ENCODE measurements at places on chromosomes 7 and 10.

DNA sequence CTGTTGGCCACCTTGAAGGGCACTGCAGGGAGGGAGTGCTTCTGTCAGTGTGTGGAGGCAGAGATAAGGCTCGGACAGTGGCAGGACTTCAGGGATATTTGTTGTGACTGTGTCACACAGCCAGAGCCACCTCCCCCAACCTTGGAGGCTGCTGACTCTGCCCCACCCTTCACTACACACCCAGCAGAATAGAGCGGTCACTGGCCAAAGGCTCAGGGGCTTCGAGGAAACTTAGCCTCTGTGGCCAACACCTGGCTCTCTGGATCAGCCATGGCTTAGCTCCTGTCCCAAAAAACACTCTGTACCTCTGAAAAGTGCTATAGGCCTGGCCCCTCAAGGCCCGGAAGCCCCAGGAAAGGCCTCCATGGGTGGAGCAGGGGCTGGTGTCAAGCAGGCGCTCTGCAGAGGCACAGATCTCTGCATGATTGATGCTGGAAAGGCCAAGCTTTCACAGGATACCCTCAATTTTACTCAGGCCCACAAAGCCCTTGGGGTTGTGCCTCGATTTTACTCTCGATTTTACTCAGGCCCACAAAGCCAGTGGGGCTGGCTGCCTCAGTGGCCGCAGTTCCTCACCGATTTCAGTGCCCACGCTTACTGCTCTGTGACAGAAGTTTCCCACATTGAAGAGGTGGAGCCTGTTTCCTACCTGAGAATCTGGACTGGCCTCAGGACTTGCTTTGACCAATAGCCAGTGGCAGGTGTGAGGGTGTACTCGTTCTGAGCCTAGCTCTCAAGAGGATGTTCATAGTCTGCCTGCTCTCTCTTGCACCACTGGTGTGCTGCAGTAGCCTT is 113.2 kb upstream of the GPR26 start:
- DNase-seq: no peak

GRCh38 chr7:120043250-120043649 is 229.7 kb upstream of the KCND2 start:
- DNase-seq: no peak

GRCh38 chr10:90779548-90779947 is 78.3 kb downstream of the HTR7 start:
- no peak for DNase-seq

DNA sequence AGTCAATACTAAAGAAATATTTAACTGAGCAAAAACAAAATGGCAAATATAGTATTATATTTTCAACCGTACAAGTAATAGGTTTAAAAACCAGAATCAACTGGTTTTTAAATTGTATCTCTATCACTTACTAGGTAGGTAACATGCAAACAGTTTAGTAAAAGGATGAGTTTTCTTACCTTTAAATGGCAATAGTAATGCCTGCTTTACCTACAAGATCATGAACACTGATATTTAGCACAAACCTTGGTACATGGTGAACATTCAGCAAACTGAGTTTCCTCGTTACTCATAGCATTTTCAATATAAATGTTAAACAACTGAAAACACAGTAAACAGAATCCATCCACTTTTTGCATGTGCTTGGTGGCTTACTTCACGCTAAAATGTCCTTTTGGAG is 389.1 kb downstream of the PARD3 start:
- DNase-seq: no peak

DNA sequence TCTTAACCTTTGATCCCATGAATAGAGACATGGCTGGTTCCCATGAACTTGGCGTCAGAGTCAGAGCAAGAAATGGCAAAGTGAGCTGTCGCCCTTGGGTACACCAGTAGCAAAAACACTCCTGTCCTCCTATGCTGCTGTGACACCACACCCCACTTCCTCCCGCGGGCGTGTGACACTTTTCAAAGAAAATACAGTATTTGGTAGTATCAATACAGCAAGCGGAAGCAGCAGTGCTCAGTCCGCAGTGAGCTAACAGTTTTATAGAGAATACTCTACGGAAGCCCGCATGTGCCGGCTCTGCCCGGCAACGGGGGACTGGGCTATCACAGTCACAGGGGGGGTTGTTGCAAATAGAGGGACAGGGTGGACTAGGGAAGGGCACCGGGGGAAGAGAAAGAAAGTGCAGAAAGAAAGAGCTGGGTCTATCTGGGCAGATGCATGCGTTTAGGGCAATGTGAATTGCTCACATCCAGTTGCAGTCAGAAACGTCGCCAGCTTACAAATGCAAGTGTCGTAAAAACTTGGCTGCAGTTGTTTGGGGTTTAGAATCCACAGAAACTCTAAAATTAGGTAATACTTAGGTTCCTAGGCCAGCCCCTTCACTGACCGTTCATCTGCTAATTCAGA is 49.8 kb downstream of the PRKCQ start:
- peak; percentile 56 for DNase-seq

DNA sequence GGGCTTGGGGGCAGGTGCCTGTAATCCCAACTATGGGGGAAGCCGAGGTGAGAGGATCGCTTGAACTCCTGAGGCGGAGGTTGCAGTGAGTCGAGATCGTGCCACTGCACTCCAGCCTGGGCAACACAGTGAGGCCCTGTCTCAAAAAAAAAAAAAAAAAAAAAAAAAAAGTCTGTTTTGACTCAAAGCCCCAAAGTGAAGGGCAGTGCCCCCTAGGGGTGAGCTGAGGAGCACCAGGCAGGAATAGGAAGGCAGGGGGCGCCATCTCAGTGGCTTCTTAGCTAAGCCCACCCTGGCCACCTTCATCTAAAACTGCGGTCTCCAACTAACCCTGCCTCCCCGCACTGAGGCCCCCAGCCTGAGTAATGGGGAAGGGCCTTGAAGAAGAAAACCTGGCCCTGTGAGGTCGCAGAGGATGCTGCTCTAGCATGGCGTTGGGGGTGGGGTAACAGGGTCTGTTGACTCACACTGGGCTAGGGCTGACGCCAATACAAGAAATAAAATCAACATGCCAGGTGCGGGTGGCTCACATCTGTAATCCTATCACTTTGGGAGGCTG is 9.8 kb downstream of the PODXL start:
- DNase-seq: peak; percentile 17

GRCh38 chr10:91683975-91684374 is 51.1 kb upstream of the PPP1R3C start:
- no peak for DNase-seq

DNA sequence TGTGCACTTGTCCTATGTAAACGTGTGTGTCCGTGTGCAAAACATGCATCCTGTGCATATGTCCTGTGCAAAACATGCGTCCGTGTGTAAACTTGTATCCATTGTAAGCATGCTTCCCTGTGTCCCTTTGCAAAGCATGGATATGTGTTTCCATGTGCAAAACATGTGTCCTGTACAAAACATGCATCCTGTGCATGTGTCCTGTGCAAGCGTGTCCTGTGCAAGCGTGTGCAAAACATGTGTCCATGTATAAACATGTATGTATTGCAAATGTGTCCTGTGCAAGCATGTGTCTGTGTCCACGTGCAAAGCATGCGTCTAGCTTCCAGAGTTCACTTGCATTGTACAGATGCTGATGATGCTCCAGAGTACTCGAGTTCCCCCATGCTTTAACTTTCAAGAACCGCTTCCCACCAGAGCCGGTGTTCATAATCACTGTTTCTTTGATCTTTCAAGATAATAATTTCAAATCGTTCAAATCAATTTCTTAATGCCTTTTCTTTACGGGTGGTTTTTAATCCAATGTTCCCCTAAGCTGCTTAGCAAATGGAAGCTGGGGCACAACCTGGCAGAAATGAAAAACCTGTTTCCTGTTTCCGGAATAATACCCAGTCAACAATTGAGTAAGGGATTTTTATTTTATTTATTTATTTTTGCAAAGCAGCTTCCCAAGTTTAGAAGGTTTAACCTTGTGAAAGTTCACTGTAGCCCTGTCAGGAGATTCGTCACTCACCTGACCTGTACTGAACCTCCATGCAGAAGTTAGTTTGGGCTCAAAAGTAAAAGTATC is 641 bp upstream of the ASB13 start:
- no peak for DNase-seq

- no peak for DNase-seq
Observed at GRCh38 chr10:22317771-22318565, 1.8 kb downstream of the COMMD3 start.

DNA sequence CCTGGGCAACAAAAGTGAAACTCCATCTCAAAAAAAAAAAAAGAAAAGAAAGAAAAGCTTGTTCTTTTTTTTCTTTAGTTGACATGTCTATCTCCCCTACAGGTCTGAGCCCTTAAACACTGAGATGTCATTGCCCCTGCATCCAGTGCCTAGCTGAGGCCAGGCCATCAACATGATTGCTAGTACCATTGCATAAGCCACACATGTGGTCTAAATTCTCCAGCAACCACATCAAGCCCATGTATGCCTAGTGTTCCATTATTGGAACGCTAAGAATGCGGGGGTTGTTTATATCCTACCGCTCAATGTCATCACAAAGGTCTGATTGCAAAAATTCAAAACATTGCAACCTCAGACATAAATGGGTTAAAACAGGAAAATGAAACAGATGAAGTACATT is 62.7 kb downstream of the NPTX2 start:
- no peak for DNase-seq

- no peak for DNase-seq
Observed at GRCh38 chr7:76386691-76387260, 22.7 kb downstream of the SSC4D start.

DNA sequence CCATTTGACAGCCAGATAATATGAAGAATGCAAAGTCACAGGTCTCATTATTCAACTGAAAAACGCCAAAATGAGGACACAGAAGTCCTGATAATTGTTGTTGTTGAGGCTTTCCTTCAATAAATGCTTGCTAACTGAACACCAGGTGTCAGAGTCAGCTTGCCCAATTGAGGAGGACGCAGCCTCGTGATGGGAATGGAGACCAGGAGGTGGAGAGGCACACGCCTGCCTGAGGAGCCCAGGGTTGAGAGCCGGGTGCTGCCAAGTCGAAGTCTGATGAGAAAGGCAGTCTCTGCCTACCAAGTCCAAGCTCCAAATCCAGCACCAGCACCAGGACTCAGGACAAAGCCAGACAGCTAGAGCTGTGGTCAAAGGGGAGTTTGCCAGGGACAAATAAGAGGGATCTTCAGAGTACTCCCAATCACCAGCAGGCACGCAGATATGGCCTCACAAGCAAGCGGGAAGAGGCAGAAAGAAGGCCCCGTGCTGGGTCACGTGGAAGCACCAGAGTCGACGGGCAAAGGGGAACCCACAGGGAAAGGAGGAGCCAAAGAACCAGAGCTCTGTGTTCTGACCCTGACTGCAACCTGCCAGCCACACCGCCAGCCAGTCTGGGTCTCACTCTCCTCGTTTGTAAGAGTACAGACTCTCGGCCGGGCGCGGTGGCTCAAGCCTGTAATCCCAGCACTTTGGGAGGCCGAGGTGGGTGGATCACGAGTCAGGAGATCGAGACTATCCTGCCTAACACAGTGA is 47.6 kb downstream of the VOPP1 start:
- DNase-seq: no peak

- no peak for DNase-seq
Observed at GRCh38 chr7:28427236-28427635, 14.9 kb downstream of the CREB5 start.

GRCh38 chr10:110966146-110966545 is 46.7 kb downstream of the SHOC2 start:
- no peak for DNase-seq

GRCh38 chr10:103197174-103197573 is 4.1 kb upstream of the NT5C2 start:
- no peak for DNase-seq

- no peak for DNase-seq
Observed at GRCh38 chr7:28280516-28280915, 99.9 kb upstream of the JAZF1 start.

- no peak for DNase-seq
Observed at GRCh38 chr10:60536529-60537114, 146.9 kb upstream of the ANK3 start.

DNA sequence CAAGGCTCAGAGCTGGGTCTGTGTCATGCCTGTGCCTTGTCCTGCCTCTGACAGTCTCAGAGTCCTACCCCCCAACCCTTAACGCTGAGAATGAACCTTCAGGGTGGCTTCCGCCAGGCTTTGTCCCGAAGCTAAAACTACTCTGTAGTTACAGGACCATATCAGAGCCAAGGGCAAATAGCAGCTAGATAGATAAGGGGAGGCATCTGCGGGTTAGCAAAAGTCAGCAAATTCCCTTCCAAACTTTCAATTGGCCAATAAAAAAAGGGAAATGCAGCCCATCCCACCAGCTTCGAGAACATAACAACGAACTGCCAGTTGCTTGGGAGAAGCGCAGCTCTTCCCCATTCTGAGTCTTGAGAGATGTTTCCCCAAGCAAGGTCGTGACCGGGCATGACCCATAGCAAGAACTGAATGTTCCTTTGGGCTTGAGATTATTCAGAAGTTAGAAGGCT is 17.7 kb downstream of the CCL24 start:
- no peak for DNase-seq

GRCh38 chr10:130737621-130738020 is 573.9 kb downstream of the TCERG1L start:
- DNase-seq: no peak

DNA sequence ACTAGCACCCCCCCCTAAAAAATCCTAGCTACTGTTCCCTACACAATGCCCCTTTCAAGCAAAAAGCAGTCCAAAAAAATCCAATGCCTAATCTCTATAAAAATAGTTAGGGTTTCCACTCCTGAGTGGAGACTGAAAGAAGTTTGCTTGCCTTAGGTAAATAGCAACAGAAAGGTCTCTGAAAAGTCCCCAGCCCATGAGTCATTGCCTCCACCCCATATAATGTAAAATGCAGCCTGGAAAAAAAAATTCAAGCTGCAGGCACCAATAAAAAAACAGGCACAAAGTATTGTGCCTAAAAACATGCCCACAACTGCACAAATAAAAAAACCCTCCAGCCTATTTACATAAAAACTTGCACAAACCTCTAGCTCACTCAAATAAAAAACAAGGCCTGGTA is 47.5 kb downstream of the ZNF680 start:
- DNase-seq: no peak

DNA sequence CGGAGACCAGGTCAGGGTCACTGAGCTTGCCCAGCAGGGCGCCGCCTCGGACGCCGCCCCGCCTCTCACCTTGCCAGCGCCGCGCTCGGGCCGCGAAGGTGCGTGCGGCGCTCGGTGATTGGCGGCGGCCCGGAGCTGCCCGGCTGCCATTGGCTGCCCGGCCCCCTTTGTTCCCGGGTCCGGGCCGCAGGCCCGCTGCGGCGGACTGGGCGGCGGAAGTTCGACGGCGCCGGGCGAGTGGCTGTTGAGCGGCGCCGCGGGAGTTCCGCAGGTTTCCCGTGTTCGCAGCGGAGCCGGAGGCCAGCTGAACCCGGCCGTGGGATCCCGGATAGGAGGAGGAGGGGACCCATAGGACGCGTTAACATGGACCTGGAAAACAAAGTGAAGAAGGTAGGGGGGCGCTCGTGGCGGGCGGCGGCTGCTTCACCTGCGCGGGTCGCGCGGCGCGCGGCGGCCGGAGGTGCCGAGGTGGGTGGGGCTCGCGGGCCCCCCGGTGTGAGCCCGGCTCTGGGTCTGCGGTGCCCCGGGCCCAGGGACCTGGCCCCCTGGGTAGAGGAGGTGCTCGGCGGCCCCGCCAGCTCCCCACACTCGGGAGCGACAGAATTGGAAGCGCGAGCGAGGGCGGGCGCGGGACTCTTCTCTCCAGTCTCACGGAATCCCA is at the start of gene TES:
TSS of gene TES (plus strand) at position 195 of the 661 bp plus-strand sequence. CDS start at position 364, 169 bp downstream.
- peak; percentile 67 for DNase-seq

GRCh38 chr10:44386546-44387052 is 1.7 kb upstream of the CXCL12 start:
- DNase-seq: peak; percentile 36

- DNase-seq: no peak
Observed at GRCh38 chr7:80499350-80499953, 12.4 kb downstream of the GNAT3 start.
